ENCODE measurements at places on chromosomes 5 and 9.

DNA sequence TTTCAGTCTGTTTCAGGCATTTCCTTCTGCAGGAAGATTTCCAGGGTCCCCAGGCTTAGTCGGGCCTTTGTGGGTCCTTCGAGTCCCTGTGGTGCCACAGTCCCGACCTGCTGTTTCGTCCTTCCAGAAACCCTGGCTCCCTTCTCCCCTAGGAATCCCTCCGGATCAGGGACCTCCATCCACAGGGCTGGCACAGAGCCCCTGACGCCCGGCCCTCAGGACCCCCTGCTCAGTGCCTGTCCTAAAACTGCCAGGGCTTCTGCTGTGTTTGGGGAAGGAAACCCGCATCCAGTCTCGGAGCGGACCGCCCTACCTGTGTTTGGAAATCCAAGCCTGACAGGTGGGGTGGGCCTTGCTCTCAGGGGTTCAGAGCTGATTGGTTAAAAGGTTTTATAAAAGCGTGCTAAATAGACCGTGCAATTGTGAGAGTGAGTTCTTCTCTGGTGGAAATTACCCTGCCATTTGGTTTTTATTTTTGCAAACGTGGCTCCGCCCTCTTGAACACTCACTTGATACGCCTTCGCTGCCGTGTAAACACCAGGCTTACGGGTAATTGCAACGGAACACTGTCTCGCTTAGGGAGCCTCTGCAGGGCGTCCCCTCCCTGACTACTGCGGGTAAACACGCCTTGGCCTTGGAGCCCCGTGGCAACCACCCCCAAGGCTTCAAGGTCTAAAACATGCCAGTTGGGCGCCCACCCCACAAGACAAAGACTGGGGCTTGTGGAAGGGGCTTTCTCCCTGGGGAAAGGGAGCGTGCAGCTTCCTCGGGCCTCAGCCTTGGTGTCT is 121.2 kb downstream of the PHF2 start:
- peak; percentile 35 for DNase-seq

GRCh38 chr5:119022017-119022745 is 33.8 kb upstream of the DTWD2 start:
- no peak for DNase-seq

DNA sequence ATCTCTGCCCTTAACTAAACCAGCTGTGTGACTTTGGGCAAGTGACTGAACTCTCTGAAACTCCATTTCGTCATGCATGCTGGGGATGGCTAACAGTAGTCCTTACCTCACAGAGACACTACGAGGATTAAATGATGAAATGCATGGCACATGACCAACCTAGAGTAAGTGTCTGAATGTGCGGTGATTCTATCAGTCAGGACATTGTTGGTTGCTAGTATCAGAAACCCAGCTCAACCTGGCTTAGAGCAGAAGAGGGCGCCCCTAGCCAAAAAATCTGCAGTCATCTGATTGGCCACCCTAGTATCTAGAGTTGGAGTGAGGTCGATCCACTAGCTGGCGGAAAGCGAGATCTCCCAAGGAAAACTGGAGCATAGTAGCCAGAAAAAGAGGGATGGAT is 25.2 kb downstream of the NEURL1B start:
- no peak for DNase-seq

DNA sequence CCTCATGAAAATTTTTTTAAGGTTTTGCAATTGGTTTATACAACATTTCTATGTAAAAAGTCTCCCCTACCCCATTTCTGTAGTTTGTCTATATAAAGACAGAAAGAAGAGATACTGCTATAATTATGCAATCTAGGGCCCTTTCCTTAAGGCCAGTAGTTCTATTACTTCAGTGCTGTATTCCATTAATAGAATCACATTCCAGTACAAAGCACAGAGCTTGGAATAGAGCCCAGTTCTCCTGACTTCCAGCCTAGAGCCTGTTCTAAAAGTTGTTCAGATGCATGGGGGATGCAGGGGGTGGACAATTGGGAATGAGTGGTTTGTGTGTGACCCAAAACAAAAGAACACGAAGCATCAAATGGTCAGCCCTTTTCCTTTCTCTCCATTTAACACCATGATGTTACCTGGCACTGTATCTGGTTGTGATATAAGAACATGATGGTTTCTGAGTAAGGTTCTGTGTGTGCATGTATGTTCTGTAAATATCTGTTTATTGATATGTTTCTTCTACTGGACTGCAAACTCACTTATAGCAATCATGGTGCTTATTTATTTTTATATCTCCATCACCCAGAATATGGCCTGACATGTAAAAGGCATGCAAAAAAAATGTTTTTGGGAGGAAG is 8.2 kb upstream of the GRAMD2B start:
- no peak for DNase-seq

GRCh38 chr5:103424453-103425205 is 138.0 kb downstream of the NUDT12 start:
- DNase-seq = no peak

All from coronary artery (tissue), 2 donors.